ENCODE measurements at places on chromosomes 1 and 21.
A peak's percentile ranks its signal among the peaks of the same experiment; 100 is the strongest.

DNA sequence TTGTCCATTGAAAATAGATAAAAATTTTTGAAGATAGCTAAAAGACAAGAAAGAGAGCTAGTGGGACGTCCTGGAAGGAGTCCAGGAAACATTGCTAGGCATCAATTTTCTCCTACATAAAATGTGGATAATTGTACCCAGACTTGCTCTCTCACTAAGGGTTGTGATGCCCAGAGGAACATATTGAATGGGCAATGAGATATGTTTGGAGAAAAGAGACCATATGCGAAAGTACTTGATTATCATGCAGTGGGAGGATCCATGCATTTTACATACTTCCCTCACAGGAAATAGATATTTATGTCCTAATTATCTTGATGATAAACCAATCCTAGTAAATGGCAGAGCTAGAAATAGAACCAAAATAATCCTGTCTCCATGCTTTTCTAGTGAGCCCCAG, 108.4 kb upstream of the TNR start:
- no peak for DNase-seq

DNA sequence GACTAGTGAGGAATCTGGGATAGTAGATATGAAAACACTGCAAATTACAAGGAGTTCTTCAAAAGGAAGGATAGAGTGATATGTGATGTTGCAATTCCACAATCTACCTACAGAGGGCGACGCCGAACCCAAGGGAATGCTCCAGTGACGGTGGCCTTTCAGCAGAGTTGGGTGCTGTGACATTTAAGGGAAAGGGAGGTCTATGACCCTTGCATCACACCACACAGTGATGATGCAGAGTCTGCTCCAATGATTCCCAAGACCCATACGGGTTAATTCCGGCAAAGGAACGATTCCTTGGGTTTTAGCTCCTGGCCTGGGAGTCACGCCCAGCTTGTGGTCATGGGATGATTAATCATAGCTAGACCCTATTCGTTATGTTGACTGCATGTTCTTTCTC, 123.0 kb upstream of the IGSF21 start:
- DNase-seq = peak; percentile 20

DNA sequence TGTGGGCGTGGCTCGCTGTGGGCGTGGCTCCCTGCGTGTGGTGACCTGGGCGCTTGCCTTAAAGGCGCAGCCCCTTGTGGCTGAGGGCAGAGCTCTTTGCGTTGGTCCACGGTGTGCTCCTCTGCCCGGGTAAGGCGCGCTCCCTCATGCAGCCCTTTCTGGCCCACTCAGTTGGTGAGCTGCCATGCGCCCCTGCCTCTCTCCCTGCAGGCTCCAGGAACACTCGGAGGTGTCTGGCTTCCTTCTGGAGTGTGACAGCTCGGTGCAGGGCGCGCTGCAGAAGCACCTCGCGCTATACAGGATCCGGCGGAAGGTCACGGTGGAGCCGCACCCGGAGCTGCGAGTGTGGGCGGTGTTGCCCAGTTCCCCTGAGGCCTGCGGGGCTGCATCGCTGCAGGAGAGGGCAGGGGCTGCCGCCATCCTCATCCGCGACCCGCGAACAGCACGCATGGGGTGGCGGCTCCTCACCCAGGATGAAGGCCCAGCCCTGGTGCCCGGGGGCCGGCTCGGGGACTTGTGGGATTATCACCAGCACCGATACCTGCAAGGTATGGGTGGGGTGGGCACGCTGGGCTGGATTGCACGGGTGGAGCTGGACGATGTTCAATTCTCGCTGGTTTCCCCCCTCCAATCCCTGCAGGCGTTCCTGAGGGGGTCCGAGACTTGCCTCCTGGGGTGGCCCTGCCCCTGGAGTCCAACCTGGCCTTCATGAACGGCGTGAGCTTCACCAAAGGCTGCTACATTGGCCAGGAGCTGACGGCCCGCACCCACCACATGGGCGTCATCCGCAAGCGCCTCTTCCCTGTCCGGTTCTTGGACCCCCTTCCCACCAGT, 9.1 kb downstream of the IBA57 start:
- no peak for DNase-seq

DNA sequence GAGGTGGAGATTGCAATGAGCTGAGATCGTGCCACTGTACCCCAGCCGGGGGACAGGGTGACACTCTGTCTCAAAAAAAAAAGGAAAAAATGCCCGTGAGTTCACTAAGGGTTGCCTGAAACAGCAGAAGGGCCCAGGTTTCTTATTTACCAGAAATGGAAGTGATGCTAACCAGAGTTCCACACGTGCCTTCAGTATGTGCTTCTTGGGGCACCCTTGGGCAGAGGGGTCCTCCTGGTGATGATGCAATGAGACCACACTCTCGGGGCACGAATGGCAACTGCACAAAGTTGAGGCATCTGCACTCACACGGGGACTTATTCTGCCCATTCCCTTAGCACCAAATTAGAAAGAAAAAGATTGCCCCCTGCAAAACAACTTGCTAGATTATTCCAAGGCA, 29.2 kb downstream of the OLIG1 start:
- DNase-seq = no peak

DNA sequence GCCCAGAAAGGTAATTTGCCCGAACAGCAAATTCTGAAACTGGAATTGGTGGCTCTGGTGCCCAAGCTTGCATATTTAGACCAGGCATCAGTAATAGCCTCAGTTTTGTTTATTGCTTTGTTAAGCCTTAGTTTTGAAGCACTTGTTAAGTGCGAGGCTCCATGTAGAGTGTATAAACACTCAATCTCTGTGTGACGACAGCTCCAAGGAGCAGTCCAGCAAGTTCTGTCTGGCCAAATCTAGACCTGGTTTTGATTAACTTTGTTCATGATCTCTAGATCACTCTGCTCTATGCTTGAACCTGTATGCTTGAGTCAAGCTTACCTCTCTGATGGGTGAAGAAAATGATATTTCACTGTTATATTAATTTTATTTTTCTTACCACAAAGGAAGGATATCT, 37.4 kb downstream of the DOP1B start:
- DNase-seq = no peak

DNA sequence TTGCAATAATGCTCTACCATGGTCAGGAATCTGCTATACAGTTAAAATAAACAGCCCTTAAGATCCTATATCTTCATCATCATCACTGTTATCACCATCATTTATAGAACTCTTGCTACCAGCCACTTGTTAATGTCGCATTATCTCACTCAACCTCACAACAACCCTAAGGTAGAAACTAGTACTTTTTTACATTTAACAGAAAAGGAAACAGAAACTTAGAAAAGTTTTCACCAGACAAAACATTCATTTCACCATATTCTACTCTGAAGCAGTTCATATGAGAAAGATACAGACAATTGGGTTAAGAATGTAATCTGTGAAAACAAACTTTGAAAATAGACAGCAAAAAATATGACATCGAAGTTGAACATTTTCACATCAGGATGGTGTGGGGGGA, 262.6 kb downstream of the ATG4C start:
- DNase-seq = no peak

DNA sequence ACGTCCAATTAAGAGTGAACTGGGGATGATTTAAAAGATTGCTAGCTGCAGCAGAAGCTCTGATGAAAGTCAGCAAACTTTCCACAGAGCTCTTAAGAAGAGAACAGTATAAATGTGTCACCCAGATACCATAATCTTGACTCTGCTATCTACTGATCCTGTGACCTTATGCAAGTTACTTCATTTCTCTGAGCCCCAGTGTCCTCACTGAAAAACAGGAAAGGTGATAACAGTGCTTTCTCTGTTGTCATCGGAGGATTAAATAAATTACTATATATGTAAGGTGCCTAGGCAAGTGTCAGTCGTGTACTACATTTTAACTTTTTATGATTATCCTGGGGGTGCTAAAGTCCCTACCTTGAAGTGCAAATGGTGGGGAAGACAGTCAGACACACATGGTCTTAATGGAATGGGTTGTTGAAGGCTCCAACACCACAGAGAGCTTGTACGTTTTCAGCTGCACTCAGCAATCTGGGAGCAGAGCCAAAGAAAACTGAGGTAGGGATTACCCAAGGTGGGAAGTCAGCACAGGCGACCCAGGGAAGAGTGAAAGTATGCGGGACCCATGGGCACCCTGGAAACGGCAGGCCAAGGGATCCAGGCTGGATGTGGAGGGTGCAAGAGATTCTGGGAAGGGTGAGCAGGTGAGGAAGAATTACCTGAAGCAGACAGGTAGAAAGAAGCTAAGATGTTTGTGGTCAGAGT, 82.8 kb downstream of the DTL start:
- DNase-seq = no peak

DNA sequence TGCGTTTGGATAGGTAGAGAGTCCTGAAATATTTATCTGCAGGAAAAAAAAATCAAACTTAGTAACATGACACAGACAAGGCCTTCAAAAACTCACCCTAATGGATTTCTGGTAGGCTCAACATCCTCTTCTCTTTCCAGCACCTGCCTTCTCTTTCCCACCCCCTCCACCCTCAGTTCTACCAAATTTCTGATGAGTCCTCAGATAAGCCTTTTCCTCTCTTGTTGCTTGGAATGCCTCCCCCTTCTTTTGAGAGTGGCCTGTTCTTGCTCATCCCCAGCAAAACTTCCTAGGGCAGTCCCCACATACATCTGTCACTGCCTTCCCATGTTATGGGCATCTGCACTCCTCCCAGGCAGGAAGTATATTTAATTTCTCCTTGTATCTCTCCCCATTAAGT, 7.6 kb upstream of the LBR start:
- no peak for DNase-seq

GRCh38 chr1:207219979-207220889, 101.2 kb upstream of the CD55 start:
- DNase-seq = no peak

DNA sequence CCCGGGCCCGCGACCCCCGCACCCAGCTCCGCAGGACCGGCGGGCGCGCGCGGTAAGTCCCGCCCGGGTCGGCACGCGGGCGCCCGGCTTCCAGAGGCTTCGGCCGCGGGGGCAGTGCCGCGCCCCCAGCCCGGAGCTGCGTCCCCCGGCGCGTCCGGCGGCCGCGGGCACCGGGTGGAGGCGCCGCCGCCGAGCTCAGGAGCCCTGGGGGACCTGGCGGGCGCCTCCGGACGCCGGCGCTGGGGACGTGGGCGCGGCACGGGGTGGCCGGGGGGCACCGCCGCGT, 227 bp downstream of the NBL1 start:
- no peak for DNase-seq

GRCh38 chr1:7382971-7383370, 388.1 kb upstream of the VAMP3 start:
- no peak for DNase-seq

- peak; percentile 61 for DNase-seq
These were observed 27.4 kb downstream of the DTL start for GRCh38 chr1:212062832-212063438.

Measured in NCI-H2171 treated with DMSO at 0.1 percent for 48 hours (cell line).